GM12891 (cell line): ENCODE measurements at places on chromosomes 3 and 15.

- DNase-seq: no peak
These were observed 18.8 kb downstream of the ATP11B start for GRCh38 chr3:182812123-182812522.

DNA sequence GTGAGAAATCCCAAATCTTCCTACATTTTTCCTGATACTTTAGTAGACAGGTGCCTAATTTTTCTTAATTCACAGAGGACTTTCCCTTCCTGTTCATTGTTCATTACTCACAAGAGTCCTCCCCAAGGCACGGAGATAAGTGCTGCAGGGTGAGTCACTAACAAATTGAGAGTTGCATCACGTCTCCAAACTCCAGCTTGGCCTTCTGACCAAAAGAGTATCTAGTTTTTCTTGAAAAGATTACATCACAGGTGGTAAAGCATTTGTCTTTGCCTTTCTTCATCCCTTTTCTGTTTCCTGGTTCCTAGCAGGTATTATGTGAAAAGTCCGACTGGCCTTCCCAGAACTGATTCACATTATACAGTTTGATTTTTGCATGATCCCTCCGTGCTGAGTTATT lies 24.9 kb upstream of the RASGRP1 start:
- no peak for DNase-seq

DNA sequence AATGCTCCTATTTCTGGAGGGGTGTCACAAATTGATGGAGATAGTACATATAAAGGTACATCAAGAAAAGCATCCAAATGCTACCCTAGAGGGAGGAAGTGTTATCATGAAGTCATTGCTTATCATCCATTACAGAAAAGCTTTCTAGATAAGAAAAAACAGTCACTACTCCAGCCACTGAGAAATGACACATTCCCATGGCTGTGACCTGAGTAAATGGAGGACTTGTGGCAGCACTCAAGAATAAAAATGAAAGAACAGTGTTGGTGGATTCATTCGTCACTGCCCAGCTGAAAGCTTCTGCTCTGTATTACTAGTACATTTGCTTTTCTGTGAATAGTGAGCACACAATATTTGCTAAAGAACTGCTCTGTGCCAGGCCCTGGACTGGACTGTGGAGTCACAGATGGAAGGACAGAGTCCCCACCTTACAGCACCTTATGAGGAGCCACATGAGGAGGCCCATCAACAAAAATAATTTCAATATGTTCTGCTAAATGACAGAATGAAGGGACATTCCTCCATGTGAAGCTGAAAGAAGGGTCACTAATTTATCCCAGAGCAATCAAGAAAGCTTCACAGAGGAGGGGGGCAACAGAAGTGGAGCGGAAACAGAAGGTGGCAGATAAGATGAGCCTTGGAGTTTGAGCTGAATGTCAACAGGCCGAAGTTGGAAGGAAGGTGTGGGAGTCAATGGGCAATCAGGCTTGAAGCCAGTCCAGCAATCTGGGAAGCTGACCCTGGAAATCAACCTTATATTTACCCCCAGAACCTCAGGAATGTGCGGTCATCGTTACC lies 343.5 kb upstream of the TRIM42 start:
- no peak for DNase-seq

GRCh38 chr15:77650265-77650664 lies 17.6 kb upstream of the LINGO1 start:
- no peak for DNase-seq

GRCh38 chr3:14428087-14429033 lies 26.0 kb downstream of the SLC6A6 start:
- no peak for DNase-seq

DNA sequence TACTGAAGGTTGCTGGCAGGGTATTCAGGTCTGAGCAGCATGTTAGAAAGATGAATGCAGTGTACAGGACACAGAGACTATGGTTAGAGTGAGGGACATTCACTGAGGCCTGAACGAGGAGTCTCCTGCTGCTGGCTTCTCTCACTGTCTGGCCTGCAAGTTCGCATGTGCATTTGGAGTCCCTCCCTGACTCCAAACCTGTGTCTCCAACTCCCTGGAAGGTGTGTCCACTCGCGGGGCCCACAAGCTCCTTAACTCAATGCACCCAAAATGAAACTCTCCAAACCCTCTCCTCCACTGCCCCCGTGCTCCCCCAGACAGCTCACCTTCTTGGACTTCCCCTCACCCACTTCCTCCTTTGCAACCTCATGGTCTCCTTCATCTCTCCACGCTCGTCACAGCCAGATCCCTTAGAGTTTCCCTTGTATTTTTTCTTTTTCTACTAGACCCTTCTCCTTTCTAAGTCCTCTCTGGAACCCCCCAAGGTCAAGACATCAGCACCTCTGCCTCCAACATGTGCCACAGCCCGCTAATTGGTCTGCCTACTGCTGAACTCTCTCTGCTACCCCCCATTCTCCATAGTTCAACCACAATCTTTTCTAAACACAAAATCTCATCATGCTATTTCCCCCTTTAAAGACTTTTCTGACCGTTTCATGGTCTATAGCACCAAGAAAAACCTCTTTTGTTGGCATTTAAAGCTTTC lies 58.3 kb downstream of the HES1 start:
- no peak for DNase-seq

DNA sequence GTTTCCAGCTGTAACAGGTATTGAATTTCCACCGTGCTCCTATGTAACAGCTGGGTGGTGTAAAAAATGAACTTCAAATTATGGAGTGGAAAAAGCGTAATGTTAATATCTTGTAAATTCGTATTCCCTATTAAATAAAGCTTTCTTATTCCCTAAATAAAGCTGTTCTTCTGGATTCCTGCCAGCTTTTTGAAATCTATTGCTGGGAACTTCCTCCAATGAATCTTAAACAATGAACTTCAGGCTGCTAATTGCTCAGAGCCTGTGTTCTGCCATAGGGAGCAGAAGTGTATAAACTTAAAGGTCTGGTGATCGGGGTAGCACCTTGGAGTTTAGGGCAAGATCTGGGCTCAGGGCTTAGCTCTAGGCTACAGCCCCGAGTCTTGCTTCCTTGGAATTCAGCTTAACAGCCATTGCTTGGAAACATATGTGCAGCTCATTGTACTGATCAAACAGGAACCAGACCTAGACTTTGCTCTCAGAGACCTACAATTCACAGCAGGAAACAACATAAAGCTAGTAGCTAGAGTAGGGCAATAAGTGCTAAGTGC lies 1.4 kb downstream of the ARL14 start:
- no peak for DNase-seq

GRCh38 chr3:27125821-27126501 lies 243.2 kb downstream of the NEK10 start:
- DNase-seq: no peak

- DNase-seq: no peak
These were observed 43.5 kb downstream of the IDH2 start for GRCh38 chr15:90058775-90059174.

- no peak for DNase-seq
These were observed 88.6 kb upstream of the GSK3B start for GRCh38 chr3:120182613-120183511.

- no peak for DNase-seq
These were observed 59.4 kb upstream of the VGLL4 start for GRCh38 chr3:11703146-11703545.

- DNase-seq: no peak
These were observed 307.9 kb downstream of the TLE3 start for GRCh38 chr15:69789648-69790393.

GRCh38 chr3:16740515-16740914 lies 135.3 kb upstream of the DAZL start:
- DNase-seq: no peak

DNA sequence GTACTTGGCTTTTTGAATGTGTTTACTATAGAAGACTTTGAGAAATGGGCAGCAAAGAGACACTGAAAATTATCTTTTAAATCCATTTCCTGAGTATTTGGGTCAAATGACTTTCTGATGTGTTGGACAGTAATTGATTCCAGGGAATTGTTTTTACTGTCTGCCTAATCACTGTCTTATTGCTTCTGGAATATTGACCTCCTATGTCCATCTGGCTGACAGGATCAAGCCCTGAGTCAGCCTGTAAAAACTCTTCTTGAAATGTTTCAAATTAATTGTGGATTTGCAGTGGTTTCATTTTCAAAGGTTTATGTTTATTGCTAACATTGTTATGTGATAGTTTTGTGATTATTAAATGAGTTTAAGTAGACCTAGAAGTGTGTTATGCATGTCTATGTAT lies 50.6 kb upstream of the MLF1 start:
- DNase-seq: no peak

DNA sequence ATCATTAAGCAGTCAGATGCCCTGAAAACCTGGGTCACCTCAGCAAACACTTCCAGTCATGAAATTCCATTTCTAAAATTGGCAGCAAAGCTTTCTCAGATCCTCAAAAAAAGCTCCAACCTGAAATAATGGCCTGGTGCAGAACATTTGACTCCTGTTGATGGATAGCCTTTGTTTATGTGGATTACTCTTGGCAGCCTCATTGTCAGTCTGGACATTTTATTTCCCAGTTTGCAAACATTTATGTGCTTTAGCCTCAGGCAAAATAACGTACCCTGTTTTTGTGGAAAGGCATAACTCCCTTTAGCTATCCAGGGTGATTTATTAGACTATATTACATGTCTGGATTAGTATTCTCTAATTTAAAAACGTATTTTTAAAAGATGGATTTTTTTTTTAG lies 53.9 kb downstream of the PXYLP1 start:
- no peak for DNase-seq
